Panc1 (cell line): ENCODE measurements at places on chromosomes 6 and 20. TPM values are rescaled to one million over a fixed set of nuclear protein-coding genes. Genes with fewer than 3 reads are reported as not detected.

The TMEM151B gene
- total RNA-seq = 0.18 TPM

The OR2J3 gene
- total RNA-seq = not detected

The ADTRP gene
- total RNA-seq = not detected

The SLC22A1 gene
- total RNA-seq = 0.98 TPM

The NEDD9 gene
- total RNA-seq = 0.28 TPM

The TTBK1 gene
- 0.10 TPM for total RNA-seq

DNA sequence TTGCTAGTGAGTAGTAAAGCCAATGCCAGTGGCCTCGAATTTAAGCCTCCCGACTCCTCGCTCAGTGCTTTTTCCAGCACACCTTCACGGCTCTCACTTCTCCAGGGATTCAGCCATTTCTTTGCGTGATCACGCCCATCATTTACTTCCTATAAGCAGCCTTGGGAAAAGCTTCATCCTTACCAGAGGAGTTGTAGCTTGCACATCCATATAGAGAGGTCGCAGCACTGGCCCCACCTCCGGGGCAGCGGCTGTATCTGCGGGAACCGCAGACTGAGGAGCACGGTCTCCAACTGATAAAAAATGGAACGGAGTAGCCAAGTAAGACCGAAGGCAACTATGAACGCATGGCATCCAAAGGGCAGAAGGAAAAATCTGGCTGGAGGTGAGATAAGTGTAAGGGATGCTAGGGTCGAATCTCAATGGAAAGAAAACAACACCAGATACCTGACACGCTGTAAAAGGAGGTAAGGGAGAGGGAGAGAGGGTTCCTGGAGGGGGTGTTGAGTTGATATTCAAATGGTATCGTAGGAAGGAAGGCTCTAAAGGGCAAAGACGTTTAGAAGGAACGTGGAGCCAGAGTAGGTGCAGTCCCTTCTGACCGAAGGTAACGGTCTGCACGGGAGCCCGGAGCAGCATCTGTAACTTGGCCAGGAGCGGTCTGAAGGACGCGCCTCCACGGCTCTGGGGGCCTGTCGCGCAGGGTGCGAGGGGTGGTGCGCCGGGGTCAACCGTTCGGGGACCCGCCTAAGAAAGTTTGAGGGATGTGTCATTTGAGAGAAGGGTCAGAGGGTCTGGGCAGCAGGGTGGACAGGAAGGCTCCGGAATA is 640 bp downstream of the NFS1 start:
- peaks cover 21% of the 10 kb centered on the region for H3K36me3 ChIP-seq
- DNase-seq = no peak
- H3K4me1 ChIP-seq = peaks cover 21% of the 10 kb centered on the region
- peak overlapping the region; percentile 80 for H3K4me3 ChIP-seq
- H3K27me3 ChIP-seq = no peaks in the 10 kb centered on the region

- peaks cover 4% of the 10 kb centered on the region; the same call in 1 of the 2 replicates for H3K4me1 ChIP-seq
- no peak overlapping the region for H3K4me3 ChIP-seq
These were observed 34.8 kb downstream of the WRNIP1 start for GRCh38 chr6:2799936-2800527.

DNA sequence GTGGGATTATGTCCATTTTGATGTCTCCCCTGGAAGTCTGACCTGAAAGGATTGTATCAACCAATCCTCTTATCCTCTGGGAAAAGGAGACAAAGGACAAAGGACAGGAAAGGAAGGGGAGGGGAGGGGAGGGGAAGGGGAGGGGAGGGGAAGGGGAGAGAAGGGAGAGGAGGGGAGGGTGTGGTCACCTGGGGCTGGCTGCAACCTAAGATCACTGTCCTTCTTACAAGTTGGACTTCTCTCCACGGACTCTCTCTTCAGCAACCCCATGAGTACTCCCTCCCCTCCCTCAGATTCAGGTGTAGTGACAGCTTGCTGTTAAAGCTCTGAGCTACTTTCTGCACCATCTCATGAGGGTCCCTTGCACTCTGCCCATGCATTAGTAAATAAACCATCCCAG is 58.9 kb upstream of the KLHL31 start:
- no peak for DNase-seq
- no peak overlapping the region for H3K4me3 ChIP-seq
- no peaks in the 10 kb centered on the region for H3K27me3 ChIP-seq
- no peaks in the 10 kb centered on the region for H3K36me3 ChIP-seq
- H3K27ac ChIP-seq = no peak overlapping the region

- no peaks in the 10 kb centered on the region for H3K4me1 ChIP-seq
- no peak for DNase-seq
These were observed 66.6 kb downstream of the PHACTR3 start for GRCh38 chr20:59670786-59671492.
